ENCODE measurements at places on chromosomes 3 and 15.

DNA sequence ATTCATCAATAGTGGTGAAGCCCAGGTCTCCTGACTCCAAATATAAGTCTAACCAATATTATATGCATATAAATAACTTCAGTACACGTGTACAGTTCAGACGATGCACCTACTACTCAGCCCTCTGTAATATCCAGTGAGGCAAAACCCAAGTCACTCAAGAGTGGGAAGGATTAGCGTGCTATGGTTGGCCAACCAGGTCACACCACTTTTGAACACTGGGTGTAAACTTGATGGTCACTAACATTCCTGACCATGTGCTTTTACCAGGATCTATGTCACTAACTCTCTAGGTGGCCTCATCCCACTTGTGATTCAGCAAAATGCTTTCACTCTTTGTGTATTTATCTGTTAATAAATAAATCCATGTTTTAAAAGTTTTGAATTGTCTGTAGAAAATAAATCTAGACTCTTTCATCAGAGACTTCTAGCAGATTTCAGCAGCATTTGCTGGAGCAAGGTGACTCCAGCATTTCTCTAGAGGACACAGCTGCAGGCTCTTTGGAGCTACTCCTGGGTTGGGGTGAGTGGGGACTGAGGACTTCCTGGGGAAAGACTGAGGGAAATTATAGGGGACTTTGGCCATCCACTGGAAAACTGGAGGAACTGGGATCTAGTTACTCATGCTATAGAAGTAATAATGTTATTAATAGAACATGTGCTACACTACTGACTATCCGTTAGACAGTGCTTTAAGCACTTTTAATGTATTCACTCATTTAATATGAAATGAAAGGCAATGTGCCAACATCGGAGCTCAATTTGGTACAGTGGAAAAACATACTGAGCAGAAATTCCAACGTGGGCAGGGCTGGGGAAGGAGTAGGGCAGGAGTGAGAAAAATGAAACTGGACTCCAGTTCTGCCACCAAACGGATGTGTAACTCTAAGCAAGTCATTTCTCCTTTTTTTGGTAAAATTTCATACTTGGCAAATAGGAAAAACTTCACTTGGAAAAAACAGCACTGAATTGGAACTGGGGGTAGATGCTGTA is 97.9 kb downstream of the RORA start:
- DNase-seq = no peak

GRCh38 chr3:14210290-14210688 is 31.7 kb downstream of the LSM3 start:
- DNase-seq = no peak

- no peak for DNase-seq
These were observed 414.7 kb downstream of the ZBTB20 start for GRCh38 chr3:114732353-114732752.

DNA sequence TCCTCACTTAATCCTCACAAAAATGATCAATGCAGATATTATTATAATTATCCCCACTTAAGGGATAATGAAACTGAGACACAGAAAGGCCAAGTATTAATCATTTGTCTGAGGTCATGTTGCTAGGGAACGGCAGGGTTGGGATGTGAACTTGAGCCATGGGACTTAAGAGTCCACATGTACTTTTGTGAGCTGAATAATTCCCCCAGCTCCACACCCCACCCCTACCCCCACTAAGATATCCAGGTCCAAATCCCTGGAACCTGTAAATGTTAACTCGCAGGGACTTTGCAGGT is 290.5 kb upstream of the GADL1 start:
- no peak for DNase-seq

Measured in fibroblast of pulmonary artery (primary cell).